ENCODE measurements at places on chromosomes 16 and 17.

DNA sequence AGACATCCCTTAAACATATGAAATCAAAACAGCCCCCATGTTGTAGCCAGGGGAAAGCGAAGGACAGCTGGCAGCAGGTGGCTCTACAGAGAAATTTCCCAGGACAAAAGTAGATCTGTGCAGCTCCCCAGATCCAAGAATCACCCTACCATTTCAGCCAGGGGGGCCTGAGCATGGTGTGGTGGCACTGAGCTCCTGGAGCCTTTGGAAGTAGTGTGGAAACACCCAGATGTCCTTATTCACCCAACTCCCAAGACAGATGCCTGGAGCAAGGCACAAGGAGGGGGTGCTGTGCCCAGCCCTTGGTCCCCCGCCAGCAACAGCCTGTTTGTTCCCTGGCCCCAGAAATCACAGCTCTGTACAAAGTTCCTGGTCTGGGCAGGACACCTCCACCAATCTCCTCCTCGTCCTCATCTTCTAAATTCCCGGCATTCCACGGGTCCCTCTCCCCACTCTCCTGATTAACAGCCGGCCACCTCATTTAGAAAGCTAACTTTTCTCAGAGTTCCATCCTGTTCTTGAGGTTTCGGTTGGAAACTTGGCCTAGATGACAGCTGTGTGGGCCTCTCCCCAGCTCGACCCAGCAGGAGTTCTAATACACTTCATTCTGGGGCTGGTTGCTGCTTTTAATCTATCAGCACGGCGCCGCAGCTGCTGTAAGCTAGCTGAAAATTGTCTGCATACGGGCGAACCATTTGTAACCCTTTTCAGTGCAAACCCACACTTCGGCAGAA lies 191.1 kb downstream of the C16orf78 start:
- no peak for DNase-seq

DNA sequence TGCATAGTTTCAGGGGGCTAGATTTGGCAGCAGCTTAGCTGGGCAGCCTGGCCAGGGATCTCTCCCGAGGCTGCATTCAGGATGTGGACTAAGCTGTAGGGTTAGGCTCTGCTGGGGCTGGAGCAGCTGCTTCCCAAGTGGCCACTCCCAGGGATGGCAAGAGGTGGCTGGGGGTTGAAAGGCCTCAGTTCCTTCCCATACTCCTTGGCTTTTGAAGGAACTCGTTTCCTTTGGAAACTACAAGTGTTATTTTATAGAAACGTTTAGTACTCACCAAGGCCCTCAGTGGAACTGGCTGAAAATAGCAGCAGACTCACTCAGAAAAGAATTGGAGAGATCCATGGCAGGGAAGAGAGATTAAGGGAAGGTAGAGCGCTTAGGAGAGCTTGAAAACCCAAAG lies 76.4 kb downstream of the WWP2 start:
- peak; percentile 53 for DNase-seq

- DNase-seq = no peak
Observed at GRCh38 chr17:50352072-50352692, 6.3 kb downstream of the XYLT2 start.

DNA sequence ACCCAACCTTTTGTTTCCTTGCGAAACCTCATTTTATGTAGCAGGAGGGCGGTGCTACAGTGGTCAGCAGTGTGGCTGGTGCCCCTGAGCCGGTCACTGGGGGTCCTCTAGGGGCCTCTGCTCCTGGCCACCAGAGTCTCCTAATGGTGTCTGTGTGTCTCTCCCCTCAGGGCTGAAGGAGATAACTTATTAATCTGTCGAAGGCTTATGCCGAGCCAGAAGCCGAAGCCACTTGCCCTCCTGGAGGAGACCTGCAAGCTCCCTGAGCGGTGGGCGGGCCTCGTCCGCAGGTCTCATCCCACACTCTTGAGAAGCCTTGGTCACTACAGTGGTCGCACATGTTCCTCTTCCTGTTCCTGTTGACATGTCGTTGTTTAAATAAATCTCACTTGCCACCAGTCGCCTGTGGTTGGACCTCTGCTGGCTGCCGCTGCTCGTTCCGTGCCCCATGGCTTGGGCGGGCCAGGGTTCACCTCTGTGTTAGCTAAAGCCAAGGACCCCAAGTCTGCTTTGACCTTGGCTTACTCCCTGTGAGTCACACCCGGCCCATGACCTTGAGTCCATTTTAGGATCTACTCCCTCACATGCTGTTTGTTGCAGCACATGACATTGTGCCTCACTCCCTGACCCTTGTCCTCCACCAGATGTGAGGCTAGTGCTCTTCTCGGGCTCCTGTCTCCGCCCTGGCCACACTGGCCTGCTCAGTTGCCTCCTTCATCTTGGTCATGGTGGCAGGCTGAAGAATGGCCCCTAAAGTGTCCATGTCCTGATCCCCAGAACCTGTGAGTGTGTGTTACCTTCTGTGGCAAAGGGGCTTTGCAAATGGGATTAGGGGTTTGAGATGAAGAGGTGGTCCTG lies 38.7 kb upstream of the AQP8 start:
- DNase-seq = no peak

GRCh38 chr17:74454197-74455024 lies 12.0 kb upstream of the CD300A start:
- DNase-seq = peak; percentile 38

DNA sequence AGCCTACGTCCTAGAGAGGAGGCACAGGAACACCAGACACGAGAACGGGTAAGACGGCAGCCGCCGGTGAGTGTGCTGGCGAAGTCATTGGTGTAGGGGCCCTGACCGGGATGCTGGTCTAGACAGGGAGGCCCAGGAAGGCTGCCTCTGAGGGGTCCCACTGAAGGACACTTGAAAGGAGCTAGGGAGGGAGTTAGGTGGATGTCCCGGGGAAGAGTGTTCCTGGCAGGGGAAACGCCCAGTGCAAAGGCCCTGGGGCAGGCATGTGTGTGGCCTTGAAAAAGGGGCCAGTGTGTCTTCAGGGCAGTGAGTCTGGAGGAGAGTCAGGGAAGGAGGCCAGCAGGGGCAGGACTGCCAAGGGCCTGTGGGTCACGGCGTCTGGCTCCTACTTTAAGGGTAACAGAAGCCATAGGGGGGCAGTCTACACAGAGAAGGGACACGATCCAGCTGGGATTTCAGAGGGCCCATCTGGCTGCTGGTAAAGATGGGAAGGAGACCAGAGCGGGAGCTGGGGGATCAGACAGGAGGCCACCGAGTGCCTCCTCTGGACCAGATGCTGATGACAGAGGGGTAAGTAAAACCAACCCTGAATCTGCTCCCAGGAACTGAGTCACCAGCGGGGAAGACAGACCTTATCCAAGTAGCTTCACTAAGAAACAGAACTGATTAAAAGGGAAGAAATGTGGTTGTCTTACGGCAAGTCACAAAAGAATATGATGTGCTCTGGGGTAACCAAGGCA lies 115.9 kb downstream of the LITAF start:
- no peak for DNase-seq
